ENCODE measurements at places on chromosomes 1 and 21.
A peak's percentile ranks its signal among the peaks of the same experiment; 100 is the strongest.

DNA sequence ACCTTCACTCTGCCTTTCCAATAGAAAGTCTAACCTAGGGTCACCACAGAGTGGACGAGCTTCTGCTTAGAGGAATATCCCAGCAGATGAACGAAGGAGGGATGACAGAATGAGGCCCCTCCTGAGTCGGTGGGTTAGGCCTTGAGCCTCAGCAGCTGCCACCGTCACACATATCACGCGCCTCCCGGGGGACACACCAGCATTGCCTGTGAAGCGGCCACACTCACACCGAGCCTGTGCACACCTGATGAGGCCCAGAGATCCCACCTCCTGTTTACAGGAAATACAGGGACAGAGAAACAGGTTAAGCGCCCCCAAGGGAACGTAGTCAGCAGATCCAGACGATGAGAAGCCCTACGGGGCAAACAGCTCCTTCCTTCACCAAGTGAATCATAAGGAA, 25.1 kb upstream of the LRRC47 start:
- no peak for DNase-seq

GRCh38 chr1:74830766-74831165, 97.8 kb downstream of the TYW3 start:
- DNase-seq: no peak

DNA sequence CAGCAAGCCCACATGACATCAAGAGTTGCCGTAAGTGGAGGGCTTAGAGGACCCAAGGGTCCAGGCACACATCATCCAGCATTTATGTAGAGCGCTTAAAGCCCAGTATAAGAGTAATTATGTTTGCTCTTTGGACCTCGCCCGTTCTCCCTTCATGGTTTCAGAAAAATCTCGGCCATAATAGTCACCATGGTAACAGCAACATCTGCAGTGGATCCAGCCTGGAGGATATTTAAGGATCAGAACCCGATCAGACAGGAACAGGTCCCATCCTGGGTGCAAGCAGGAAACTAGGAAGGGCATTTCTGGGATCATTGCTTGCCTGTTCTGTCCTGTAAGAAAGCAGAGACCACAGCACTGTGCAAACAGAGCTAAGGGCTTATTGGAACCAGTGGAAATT, 89.9 kb upstream of the KAZN start:
- no peak for DNase-seq

DNA sequence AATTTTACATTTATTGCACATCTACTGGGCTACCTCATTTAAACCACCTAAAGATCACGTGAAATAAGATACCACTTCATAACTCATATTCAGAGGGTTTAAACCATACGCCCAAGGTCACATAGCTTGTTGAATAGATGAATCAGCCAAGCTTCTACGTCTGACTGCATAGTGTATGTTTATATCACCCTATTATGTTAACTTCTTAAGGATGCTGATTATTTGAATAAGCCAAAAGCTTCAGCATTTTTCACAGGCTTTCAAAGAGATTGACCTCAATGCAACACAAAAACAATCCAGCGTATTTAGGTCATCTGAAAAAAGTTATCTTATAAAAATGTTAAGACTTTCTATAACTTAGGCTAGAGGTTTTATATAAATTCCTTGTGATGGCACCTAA, 373.8 kb downstream of the TGFB2 start:
- no peak for DNase-seq

DNA sequence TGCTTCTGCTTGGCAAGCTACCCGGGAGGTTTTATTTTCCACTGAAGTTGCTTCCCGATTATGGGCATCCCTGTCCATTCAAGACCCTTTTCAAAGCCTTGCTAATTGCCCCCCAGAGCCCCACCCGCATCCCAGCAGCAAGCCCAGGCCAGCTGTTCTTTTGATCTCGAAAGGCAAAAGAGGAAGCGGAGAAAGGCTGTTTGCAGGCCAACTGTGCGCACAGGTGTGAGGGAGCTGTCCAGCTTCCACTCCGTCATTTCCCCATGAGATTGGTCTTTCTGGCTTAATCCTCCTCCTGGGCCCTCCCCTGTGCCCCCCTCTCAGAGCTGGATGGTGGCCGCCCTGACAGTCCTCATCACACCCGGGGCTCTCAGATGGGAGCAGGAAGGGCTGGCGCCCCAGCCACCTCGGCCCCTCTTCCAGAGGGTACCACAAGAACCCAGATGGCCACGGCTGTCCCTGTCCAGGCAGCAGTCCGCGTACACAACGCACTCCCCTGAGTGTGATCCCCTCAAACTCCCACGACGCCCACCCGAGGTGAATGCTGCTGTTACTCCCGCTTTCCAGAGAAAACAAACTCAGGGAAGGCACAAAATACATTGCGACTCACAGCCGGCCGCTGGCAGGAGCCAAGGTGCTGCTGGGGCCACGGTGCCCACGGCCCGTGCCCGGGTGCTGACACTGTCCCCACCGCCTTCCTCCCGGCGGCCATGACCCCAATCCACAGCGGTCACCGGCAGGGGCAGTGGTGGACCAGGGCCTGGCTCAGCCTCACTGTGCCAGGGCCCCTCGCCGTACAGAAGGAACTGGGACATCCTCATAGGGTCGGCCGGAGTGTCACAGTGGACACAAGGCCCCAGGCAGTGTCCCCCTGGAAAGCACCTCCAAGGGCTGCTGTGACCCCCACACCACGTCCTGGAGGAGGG, 121.9 kb downstream of the CRYAA start:
- DNase-seq: no peak

DNA sequence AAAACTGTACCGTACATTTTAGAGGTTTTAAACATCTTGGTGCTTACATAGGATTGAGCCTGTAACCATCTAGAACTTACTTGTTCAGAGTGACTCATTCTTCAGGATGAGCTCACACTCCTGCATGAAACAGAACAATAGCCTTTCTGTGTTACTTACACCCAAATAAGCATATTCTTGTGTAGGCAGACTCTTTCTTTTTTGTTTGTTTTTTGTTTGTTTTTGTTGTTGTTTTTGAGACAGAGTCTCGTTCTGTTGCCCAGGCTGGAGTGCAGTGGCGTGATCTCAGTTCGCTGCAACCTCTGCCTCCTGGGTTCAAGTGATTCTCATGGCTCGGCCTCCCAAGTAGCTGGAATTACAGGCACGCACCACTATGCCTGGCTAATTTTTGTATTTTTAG, 3.8 kb upstream of the CA6 start:
- no peak for DNase-seq

- DNase-seq: no peak
These were observed 6.9 kb downstream of the TNFRSF1B start for GRCh38 chr1:12173631-12174121.

DNA sequence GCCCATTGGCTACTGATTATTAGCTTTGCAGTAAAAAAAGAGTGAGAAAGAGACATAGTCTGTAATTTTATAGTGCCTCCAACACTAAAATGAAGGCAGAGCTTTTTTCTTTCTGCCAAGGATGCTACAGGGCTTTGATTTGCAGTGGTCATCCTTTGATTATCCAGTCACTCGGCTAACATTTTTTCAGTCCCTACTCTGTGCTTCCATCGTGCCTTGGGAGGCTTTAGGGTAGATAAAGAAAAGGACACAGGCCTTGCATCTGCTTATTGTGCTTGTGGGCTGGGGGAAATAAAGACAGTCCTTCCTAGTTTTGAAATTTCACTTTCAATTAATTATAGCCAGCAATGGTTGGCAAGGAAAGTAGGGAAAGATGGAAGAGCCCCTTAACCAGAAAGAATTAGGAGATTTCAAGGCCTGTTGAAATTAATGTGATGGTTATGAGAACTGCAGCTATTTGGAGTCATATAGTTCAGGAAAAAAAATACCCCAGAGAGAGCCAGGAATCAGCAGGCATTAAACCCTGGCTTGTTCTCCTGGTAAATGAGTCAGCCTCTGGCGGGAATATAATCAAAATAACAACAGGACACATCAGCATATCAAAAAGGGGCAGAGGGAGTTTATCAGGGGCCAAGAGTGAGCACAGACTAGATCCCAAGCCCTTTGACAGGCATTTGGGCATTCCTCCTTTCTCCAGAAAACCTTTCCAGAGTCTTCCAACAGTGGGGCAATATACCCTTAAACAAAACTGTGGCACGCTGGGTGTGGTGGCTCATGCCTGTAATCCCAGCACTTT, 27.4 kb downstream of the CACHD1 start:
- no peak for DNase-seq

DNA sequence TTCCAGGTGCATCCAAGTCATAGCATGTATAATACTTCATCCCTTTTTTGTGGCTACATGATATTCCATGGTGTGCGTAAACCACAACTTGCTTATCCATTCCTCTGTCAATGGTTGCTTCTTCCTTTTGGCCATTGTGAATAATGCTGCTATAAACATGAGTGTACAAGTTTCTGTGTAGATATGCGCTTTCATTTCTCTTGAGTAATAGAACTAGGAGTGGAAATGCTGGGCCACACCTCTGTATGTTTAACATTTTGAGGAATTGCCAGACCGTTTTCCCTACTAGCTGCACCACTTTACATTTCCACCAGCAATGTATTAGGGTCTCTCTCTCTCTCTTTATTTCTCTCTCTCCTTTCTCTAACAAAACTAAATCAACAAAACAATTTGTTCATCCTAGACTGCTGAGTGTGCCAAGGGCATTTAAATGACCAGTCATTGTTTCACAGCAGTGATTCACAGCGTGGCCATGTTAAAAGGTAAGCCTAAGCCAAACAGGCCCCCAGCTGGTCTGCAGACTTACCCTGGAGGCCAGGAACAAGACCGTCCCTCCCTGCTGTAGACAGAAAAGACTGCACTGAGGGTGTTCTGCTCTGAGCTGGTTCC, 53.2 kb upstream of the LYST start:
- no peak for DNase-seq

- no peak for DNase-seq
These were observed 132.8 kb downstream of the CDC7 start for GRCh38 chr1:91633438-91633837.

DNA sequence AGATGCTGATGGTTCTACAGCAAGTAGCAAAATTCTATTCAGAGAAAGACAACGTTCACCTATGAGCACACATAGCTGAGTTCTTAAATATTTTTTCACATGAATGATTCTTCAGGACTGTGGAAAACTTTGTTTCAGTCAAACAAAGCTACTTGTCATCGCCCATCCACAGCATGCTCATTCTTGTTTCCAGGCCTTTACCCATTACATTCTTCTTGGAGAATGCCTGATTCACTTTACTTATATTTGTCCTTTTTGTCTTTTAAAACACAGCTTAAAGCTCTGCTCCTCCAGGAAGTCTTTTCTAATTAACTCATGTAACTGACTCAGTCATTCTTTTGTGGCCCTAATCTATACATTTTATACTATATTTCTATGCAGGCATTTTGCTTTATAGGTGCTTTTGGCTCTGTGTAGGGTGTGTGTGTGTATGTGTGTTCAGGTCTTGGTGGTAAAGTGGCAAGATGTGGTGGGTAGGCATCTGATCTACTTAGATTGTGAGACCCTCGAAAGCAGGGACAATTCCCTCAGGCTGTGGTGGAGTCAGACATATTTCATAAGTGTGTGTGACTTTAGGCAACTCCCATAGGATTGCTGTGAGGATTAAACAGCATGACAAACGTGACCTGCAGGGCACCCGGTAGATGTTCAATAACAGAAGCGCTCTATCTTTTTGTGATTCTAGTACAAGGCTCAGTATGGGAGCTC, 11.8 kb upstream of the MARK1 start:
- DNase-seq: no peak

GRCh38 chr21:36627242-36627641, 71.7 kb upstream of the SIM2 start:
- DNase-seq: no peak

GRCh38 chr1:205240569-205240968, 12.8 kb downstream of the TMCC2 start:
- DNase-seq: no peak

- no peak for DNase-seq
These were observed 10.9 kb downstream of the GAS5 start for GRCh38 chr1:173856903-173857302.

GRCh38 chr1:205510308-205510950, 6.0 kb downstream of the CDK18 start:
- no peak for DNase-seq

- DNase-seq: no peak
These were observed 28.0 kb downstream of the AGBL4 start for GRCh38 chr1:49995734-49996133.

DNA sequence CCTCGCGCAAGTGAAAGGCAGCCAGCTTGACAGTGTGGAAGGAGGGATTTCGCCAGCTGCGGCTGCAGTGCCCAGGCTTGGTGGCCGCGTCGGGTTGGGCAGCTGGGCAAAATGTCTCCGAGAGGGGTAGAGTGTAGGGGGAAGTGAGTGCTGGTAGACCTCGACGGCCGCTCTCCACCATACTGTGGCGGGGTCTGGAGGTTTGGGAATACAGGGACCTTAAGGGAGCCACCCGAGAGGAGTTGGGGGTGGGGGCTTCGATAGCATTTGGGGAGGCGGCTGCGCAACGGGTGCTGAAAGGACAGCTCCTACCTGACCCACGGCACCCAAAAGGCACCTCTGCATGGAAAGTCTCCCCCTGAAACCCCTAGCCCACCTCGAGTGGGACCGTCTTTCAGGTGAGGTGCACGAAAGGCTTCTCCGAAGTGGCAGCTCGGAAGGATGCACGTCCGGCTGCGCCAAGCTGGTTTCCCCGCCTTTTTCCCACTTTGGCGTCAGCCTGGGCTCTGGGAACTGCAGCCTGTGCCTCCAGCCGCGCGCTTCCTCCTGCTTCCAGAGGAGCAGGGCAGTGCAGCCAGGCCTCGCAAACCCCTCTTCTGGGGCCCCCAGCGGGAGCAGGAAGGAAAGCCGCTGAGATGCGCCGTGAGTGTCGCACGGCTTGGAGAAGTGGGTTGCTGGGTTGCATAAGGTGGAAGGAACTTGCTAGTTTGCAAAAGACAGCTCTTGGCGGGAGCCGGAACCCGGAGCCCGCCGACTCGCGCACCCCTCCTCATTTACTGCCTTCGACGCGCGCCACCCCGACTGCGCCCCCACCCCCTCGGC, 531 bp upstream of the HMGN2 start:
- DNase-seq: peak; percentile 27

DNA sequence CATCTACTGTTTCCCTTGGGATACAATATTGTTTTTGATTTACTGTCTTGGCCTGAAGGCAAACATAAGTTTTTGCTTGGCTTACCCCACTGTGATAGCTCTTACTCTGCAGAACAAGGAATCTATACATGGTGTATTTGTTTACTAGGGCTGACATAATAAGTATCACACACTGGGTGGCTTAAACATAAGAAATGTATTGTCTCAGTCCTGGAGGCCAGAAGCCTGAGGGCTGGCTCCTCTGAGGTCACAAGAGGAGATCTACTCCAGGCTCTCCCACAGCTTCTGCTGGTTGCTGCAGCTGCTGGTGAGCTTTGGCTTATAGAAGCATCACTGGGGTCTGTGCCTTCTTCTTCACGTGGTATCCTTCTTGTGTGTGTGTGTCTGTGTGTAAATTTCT, 30.7 kb upstream of the IGSF5 start:
- no peak for DNase-seq

GRCh38 chr1:3708791-3709190, 43.5 kb upstream of the CCDC27 start:
- DNase-seq: no peak
